ENCODE measurements at places on chromosomes 2 and 18.

DNA sequence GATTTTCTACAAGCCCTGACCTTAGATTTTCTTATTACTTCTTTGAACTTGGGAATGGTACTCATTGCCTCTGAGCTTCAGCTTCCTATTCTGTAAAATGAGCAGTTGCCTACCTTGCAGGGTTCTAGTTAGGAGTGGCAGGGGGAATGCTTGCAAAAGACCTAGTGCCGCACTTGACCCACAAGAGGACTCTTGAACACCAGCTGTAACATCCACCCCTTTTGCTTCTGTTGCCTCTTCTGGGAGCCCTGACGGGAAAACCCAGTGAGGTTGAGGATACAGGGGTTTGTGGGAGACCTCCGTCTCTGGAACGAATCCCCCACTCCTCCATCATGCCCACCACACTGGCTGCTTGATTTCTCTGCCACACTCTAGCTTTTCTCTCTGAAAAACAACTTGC, 27.1 kb upstream of the LBH start:
- DNase-seq: no peak

DNA sequence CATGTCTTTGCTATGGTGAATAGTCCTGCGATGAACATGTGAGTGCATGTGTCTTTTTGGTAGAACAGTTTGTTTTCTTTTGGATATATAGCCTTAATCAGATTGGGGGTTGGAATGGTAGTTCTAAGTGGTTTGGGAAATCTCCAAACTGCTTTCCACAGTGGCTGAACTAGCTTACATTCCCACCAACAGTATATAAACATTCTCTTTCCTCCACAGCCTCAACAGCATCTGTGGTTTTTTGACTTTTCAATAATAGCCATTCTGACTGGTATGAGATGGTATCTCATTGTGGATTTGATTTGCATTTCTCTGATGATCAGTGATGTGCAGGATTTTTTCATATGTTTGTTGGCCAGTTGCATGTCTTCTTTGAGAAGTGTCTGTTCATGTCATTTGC, 112.2 kb upstream of the SESTD1 start:
- no peak for DNase-seq

- peak; percentile 91 for DNase-seq
These were observed 1.0 kb upstream of the BMPR2 start for GRCh38 chr2:202375033-202375608.

DNA sequence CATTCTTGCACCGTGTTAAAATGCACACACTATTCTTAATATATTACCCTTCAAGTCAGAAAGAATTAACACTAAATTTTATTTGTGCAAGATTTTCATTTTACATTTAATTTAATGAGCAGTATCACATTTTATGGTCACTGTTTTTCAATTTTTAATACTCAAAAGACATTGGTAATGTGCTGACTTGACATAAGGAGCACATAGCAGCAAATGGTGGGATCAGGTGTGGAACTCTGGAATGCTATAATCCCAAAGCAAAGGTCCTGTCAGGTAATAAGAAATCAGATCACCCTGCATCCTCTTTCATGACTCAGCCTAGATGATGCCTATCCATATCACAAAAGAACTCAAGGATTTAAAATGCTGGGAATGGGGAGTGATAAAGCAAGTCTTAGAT, 55.6 kb upstream of the SPAG16 start:
- no peak for DNase-seq

DNA sequence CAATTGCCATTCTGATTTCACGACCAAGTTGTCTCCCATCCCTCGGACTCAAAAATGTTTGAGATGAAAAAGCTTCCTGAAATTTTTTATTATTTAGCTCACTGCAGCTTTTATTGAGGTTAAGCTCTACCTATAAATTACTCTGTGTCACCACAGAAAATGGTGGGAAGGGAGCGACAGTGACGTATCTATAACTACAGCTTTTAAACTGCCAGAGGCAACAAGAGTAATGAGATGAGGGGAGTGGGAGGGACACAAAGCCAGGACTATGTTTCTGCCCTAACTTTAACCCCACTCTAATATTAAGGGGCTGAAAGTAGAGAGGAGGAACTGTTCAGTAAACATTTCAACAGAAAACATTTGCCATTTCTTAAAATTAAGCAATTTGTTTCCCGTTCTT, 37.4 kb downstream of the SMAD2 start:
- DNase-seq: no peak

DNA sequence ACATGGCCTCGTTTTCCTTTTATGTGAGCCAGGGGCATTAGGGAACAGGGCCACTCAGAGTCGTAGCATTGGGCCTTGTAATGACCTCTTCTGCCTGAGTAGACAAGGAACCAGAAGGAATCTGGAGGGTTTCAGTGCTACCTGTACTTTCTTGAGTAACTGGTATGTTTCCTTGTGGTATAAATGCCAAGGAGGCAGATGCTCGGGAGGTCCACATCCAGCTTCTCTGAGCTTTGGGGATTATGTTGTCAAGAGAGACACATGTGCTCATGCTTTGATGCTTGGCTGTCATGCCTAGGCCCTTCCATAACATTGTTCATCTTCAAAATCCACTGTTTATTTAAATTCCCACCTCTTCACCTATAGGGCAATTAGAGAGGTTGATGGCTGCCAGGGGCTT, 26.3 kb downstream of the FOSL2 start:
- no peak for DNase-seq

DNA sequence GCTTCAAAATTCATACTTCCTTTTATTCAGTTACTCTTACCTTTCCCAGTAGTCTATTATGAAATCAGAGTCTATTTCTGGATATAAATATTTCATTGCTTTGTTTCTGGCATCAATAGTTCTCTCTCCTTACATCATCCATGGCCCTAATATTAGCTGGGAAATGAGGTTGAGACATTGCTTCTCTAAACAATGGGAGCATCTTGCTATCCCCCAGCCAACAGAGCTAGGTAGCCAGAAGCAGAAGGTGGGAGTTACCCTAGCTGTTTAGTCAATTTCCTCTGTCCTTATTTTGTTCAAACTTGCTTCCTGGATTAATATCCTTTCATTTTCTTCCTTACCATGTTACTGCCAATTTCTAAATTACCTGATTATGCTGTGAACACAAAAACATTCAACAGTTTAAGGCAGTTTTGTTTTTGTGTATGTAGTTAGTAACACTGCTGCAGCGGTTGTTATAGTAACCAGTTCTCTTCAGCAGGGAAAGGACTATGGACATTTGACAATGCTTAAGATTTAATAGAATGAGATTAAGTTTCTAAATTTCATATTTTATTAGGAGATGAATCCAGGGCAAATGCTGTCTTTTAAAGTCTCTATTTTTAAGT, 160.5 kb upstream of the KCNJ3 start:
- DNase-seq: no peak

DNA sequence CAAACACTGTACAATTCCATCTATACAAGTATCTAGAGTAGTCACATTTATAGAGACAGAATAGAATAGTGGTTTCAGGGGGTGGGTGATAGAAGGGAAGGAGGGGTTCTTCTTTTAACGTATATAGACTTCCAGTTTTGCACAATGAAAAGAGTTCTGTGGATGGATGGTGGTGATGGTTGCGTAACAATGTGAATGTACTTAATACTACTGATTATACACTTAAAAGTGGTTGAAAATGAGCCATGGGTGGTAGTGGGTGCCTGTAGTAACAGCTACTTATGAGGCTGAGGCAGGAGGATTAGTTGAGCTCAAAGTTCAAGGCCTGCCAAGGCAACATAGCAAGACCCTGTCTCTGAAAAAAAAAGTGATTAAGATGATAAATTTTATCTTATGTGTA, 85.8 kb downstream of the SETBP1 start:
- no peak for DNase-seq

DNA sequence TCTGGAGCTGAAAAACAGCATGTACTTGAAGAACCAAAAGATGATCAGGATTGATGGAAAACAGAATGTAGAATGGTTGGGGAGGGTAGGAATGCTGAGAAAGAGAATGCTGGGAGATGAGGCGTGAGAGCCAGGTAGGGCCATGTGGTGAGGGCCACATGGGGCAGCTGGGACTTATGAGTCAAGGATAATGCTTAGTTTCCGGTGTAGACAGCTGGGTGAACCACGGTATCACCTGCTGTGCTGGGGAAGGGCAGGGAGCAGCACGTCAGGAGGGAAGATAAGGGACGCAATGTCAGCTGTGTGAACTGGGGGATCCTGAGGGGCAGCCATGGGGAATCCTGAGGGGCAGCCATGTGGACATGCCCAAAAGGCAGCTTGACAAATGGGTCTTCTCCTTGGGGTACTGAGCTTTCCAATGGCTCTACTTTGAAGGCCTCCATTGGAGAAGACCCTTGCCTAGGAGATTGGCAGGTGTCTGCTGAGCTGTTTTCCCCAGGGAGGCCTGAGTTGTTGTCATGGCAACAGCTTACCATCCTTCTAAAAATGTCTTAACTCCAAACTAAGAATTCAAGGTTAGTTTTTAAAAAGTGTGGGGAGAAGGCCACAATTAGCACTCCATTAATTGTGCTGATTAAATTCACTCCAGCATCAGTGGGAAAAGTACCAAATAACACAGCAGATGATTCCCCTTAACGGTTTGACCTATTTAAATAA, 51.1 kb downstream of the MTHFD2 start:
- DNase-seq: no peak

- no peak for DNase-seq
These were observed 62.5 kb downstream of the RPRM start for GRCh38 chr2:153416071-153416470.

GRCh38 chr18:25979369-25980040, 110.9 kb downstream of the SS18 start:
- DNase-seq: no peak

- DNase-seq: no peak
These were observed 21.7 kb upstream of the PHLPP1 start for GRCh38 chr18:62693659-62694058.

DNA sequence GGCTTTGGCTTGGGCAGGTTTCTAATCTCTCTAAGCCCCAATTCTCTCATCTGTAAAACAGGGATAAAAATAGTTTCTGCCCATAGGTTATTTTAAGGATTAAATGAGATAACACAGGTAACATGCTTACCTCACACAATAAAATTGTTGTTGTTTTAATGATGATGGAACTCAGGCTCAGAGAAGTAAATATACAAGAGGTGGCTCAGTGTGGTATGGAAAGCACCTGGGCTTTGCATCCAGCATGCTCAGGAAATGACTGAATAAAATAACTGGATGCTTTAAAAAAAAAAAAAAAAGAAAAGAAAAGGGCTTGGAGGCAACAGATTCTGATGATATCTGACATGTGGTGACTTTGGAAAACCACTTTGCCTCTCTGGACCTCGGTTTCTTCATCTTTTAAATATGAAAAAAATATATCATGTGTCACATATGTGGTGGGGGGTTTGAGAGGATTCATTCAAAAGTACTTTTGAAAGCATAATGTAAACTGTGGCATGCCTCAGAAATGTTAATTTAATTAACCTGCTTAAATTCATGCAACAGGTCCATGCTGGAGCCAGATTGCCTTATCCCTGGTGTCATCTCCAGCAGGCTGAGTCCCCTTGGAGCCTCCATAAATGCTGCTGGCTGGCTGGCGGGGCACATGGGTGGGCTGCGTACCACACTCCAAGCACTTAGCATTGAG, 112.8 kb upstream of the CDC42EP3 start:
- no peak for DNase-seq

Data from islet precursor cell (in vitro differentiated cells).